ENCODE measurements at places on chromosomes 13 and 19.

DNA sequence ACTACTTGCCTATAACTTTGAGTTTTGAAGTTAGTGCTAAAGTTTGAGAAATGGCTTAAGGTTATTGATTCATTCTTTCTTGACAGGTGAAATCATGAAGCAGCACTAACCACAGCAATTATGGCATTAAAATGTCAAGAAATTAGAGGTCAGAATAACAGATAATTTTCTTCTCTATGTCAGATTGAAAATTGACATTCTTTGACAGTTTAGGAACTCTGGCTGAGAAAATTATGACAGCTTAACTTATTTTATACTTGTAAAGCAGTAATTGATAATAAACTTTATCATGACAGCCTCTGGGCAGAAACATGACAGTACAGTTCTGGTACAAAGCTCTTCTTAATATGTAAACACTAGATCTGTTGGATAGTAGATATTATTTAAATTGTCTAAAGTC lies 155.2 kb upstream of the MAB21L1 start:
- DNase-seq = no peak

- no peak for DNase-seq
These were observed 51.5 kb downstream of the ATP7B start for GRCh38 chr13:51959773-51960172.

GRCh38 chr13:71524613-71525304 lies 342.2 kb downstream of the DACH1 start:
- no peak for DNase-seq

DNA sequence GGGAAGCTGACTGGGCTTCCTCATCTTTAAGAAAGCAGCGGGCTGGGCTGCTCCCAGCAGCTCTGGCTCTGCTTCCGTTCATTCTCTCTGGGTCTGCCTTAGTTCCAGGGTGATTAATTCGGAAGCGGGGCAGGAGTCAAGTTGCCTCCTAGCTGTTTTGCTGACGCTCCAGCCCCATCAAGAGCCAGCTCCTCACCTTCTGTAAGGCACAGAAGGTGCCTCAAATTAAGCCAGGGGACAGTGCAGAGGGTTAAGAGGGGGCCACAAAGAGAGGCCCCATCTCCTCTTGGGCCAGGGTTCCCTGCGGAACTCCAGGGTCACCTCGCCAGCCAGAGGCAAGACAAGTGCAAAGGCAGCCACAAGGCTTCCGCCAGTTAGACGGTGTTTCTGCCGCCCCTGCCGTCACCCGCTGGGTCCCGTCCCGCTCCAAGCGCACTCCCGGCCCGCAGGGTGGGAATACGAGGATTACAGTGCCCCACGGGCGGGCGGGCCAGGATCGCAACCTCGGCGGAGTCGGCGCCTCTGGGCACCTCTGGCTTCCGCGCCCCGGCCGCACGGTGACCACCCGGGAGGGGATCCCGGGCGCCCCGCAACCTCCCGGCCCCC lies 508 bp downstream of the SLC15A1 start:
- DNase-seq = no peak

DNA sequence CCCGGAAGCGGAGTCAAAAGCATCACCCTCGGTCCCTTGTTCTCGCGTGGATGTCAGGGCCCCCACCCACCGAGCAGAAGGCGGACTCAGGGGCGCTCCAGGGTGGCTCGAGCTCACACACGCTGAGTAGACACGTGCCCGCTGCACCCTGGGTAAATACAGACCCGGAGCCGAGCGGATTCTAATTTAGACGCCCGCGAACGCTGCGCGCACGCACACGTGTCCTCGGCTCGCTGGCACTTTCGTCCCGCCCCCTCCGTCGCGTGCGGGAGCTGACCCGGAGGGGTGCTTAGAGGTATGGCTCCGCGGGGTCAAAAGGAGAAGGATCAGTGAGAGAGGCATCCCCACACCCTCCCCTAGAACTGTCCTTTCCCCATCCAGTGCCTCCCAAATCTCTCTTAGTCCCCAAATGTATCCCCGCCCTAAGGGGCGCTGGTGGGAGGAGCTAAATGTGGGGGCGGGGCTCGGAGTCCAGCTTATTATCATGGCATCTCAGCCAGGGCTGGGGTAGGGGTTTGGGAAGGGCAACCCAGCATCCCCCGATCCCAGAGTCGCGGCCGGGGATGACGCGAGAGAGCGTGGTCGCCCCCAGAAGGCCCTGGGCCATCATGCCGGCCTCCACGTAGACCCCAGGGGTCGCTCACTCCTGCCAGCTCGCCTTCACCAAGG lies 451 bp upstream of the ICAM5 start:
- peak; percentile 66 for DNase-seq

DNA sequence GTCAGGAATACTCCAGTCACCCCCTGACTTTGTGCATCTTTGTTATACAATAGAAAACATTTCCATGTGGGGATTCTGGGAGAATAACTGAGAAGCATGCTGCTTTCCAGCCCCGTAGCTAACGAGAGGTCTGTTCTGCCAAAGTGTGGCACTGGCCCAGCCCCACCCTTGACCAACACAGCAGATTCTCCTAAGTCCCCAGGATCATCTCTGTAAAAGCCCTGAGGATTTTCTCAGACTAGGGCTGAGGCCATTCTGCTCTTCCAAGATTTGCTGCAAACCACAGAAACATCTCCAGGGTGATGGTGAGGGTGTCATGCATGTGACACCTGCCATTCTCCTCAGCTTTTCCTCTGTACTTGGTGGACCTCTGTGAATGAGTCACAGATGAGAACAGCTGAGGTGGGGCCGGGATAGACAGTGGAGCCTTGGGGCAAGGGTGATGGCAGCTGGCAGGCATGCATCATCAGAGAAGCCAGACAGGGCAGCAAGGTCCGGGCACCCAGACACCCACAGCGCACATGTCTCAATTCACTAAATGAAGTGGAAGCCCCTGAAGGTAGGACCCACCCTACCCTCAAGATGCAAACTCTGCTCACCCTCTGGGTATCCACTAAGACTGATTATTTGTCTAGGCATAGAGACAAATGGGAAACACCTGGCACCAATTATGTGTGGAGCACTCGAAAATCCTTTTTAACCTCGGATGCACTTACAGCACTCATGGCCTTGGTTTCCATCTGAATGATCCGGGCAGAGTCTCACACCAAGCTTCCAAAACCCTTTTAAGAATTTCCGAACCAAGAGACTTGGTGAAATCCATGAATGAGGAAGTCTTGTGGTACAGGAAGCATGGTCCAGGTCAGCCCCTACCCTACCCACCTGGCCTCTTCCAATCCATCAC lies 20.1 kb upstream of the DOCK9 start:
- no peak for DNase-seq

DNA sequence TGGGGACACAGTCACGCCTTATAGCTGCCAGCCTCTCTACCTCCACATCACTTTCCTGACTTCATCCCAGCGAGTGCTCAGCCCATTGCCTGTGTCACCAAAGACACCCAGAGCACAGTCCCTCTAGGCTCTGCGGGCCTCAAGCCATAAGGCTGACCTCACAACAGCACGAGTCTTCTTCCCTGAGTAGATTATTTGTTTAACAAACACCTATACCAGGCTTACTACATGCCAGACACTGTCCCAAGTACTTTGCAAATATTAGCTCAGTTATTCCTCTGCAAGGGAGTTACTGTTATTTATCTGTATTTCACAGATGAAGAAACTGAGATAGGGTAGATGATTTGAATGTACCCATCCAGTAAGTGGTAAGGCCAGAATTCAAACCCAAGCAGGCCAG lies 504.3 kb downstream of the COG6 start:
- DNase-seq = no peak

DNA sequence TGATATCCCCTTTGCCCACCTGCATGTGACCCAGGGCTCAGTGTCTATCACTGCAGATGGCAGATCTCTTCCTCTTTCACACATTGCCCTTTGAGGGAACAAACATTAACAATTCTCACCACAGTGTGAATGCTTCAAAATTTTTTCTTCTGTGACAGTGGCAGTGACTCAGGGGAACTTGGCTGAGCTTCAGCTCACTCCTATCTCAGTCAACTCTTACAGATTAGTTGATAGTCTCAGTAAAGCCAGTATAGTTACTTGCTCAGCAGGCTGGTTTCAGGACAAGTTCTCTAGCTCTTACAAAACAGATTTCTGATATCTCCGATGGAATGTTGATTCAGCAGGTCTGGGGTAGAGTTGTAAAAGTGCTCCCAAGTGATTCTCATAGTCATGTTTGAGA lies 166.9 kb downstream of the DLEU7 start:
- DNase-seq = no peak

- DNase-seq = no peak
These were observed 2.3 kb downstream of the U2AF2 start for GRCh38 chr19:55656988-55657747.

DNA sequence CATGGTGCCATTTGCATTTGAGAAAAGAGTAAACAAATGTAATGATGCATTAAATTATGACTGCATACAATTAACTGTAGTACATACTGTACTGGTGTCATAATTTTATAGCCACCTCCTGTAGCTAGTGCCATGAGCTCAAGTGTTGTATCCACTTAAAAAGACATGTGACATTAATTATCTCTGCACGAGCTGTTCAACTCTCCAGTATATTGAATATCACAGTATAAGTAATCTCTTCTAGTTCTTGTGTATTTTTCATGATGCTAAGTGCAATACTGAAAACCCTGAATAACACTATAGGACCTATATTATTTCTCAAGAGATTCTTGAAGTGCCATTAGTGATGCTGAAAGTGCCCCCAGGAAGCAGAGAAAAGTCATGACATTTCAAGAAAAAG lies 387.3 kb downstream of the PCDH17 start:
- no peak for DNase-seq

DNA sequence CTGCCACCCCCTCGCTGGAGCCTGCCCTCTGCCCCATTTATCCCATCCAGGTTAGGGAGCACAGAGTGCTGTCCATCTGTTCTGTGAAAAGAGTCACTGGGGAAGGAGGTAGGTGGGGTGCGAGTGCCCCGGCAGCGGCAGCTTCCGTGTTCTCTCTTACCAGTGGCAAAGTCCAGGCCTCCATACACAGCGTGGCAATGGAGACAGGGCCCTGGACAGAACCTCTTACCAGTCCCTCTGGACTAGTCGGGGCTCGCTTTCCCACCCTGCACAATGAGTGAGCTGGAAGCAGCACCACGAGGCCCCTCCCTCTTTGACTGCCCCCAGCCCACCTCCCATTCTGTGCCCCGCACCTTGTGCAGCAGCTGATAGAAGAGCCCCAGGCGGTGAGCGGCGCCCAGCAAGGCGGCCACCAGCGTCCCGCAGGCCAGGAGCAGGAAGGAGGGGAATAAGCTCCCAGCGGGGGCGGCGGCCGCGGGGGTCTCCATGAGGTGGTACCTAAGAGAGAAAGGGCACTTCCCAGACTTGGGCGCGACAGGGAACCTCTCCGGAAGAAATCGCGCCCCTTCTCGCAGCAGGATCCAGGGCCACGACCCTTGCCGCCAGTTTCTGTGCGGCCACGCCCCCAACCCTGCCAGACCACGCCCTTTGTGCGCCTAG lies 17.5 kb downstream of the SYDE1 start:
- DNase-seq = no peak

DNA sequence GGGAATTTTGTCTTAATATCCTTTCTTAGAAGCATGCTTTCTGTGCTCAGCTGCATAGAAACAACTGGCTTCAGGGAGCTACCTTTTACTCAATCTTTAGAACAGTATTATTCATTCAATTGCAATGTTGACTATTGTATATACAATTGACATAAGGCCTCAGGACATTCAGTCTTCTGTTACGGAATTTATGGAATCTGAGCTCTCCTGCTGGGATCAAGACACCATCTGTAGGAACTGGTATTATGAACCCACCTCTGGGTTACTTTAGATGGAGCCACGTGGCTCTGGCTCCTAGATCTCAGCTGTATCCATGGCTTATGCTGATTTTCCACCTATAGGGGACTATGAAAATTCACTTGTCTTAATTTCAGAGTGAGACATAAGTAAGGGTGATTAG lies 716.2 kb upstream of the GPC6 start:
- DNase-seq = no peak

- DNase-seq = no peak
These were observed 114.0 kb downstream of the STK24 start for GRCh38 chr13:98462946-98463345.

GRCh38 chr13:59303433-59303832 lies 860.3 kb downstream of the DIAPH3 start:
- DNase-seq = no peak

DNA sequence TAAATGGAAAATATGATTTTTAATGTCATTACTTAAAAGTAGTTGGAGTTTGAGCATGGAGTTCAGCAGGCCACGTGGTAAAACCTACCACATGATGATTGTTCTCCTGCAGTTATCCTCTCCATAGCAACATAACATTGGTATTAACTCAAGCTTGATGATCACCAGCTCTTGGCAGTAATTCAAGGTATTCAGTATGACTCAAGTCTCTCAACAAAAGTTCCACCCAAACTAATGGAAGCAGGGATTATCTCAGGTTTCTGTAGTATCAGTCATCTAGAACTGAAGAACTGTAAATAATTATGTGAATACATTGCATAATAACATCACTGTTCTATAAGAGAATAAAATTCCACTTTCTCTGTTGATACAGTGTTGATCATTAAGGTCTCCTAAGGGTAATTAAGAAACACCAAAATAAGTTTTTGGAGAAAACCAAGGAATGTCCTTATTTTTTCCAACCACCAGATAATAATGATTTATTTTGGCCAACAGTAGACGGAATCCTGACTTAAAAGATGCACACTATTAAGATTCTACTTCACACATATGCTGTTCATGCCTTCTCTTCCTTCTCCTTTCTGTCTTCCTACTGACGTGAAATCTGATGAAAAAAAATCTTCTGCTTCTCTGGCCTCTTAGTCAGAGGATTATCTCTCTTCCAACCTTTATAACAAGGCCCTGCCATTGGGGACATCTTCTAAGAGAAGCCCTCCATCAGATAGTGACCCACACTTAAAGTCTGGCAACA lies 1092.3 kb downstream of the EFNB2 start:
- no peak for DNase-seq

- no peak for DNase-seq
These were observed 35.9 kb downstream of the OXGR1 start for GRCh38 chr13:96958286-96958891.

GRCh38 chr13:71399631-71400215 lies 467.3 kb downstream of the DACH1 start:
- no peak for DNase-seq

- no peak for DNase-seq
These were observed 9.5 kb downstream of the ERFL start for GRCh38 chr19:41918653-41919244.

- DNase-seq = no peak
These were observed 10.1 kb upstream of the PRKD2 start for GRCh38 chr19:46726971-46727501.

DNA sequence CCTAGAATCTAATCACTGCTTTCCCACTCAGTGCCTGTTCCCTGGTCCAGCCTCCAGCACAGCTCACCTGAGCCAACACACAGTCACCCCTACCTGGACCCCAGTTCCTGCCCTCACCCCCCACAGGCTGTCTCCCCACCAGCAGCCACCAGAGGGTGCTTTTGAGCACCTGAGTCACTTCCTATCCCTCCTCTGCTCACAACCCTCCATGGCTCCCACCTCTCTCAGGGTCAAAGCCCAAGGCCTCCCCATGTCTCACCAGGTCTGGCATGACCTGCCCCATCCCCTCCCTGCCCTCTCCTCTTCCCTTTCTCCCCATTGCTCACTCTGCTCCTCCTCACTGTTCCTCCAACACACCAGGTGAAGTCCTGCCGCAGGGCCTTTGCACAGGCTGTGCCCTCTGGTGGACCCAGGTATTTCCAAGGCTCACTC lies 7.1 kb upstream of the DPP9 start:
- peak; percentile 52 for DNase-seq

- DNase-seq = no peak
These were observed 1.1 kb upstream of the TTYH1 start for GRCh38 chr19:54414156-54414555.

Measured in stimulated activated CD4-positive, alpha-beta T cell treated with anti-CD3 and anti-CD28 coated beads, Interleukin-12 subunit alpha, Interleukin-12 subunit beta, amount 100 ng/mL, for 48 hours (primary cell).